Mesenteric fat pad (tissue), 1 donor: ENCODE measurements at places on chromosomes 3 and 15. TPM values are rescaled to one million over a fixed set of nuclear protein-coding genes. Genes with fewer than 3 reads are reported as not detected.

DNA sequence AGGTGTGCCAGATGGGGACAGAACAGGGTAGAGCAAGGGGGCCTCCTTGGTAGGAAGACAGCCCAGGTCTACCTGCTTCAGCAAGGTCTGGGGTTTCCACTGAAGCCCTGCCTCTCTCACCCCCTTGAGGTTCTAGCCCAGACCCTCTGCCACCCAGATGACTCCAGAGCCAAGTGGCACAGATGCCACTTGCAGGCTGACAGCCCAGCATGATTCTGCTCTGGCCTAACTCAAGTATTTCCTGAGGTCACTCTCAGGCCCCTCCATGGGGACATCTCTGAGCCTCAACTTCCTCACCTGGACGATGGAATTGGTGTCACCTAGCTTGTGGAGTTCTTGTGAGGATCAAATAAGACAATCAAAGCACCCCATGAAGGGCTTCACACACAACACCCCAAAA, 23.9 kb downstream of the PLXNB1 start:
- DNase-seq, result no peak

DNA sequence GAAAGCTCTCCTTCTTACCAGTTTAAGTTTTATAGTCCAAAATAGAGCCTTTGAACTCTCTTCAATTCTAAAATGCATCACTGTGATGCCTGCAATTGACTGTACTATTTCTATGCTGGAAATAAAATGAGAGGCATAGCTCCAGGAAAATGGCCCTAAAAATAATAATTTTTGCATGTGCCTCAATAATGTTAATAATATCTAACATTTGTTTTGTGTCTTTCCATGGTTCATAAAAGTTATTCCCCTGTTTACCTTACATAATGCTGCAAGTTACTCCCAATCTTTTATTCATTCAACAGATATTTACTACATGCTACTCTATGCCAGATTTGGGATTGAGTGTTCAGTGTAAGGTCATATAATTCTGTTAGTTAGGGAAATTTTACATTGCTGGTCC, 574.0 kb downstream of the RBMS3 start:
- no peak for DNase-seq

- DNase-seq, result no peak
These were observed 99.9 kb upstream of the TJP1 start for GRCh38 chr15:29922191-29922590.

GRCh38 chr15:31082771-31083369, 18.7 kb downstream of the TRPM1 start:
- no peak for DNase-seq

DNA sequence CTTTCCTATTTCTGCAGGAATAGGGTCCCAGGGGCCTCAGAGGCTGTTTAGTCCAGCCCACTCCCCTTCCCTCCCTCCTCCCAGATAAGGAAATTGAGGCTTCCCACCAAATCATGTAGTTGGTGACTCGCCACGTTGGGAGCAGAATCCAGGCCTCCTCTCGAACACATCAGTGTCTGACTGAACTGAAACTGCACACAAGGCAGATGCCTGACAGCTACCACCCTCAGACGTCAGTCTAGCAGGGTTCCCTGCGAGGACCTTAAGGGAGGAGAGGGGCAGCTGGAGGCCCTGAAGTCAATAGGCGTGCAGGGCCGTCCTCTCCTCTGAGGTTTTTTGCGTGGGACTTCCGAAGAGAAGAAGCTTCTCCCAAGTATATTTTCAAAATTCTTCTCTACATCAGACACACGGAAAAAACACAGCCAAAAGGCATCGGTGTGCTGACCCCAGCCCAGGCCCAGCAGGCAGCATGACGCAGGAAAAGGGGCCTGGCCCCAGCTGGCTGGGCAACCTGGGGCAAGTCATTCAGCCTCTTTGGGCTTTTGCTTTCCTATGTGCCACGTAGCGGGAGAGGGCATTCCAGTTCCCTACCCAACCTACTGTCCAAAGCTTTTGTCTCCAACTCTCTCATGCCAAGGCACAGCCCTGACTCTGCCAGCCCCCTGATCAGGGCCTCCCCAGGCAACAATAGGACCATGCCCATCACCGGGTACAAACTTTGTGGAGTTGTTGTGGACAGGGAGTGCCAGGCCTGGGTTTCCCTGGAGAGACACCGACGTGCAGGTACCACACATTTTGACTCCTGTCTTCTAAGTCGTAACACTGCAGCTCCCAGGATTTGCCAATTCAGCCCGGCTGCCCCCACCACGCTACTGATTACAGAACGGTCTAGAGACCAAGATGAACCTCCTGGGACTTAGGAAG, 283.1 kb downstream of the XXYLT1 start:
- no peak for DNase-seq

- no peak for DNase-seq
These were observed 55.5 kb upstream of the AGTR1 start for GRCh38 chr3:148642214-148642613.

GRCh38 chr3:130509008-130509407, 8.0 kb upstream of the COL6A6 start:
- DNase-seq, result no peak

DNA sequence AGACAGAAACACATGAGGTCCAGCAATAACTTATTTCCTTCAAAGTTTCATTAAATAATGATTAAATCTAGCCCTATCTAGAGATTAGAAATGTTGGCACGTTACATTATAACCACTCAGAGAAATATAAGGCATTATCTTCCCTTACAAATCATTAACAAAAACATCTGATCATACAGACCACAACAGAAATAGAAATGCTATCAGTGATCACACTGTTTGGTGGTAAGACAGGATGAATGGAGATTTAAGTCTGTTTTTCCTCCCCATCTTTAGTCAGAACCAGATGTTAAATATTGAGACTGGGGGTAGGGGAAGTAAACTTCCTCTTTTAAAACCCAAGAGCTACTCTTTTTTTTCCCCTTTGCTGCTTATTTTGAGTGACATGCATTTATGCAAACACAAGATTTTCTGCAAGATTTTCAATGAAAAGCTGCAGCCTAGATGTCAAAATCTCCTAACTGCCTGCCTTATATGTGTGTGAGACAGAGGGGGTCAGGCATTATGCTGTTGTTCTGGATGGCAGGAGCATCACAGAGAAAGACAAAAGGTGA, 70.4 kb downstream of the CBLB start:
- DNase-seq, result no peak

- no peak for DNase-seq
These were observed 29.9 kb upstream of the MFSD1 start for GRCh38 chr3:158771982-158772381.

DNA sequence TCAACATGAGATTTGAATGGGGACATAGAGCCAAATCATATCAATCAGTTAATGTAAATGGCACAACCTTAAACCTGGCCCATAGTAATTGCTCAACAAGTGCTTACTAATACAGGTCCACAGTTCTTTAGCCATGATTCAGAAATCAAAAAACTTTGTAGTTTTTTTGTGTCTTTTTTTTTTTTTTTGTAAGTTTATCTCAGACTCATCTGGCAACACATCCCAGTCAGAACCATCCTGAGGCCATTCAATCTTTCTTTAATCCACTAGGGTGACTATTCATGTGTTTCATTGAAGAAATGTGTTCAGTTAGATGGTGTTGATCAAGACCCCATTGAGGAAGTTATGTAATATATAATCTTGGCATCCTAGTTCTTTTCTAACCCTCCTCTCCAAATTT, 65.4 kb downstream of the ABI3BP start:
- no peak for DNase-seq

GRCh38 chr15:85748176-85748575, 46.5 kb downstream of the KLHL25 start:
- no peak for DNase-seq

DNA sequence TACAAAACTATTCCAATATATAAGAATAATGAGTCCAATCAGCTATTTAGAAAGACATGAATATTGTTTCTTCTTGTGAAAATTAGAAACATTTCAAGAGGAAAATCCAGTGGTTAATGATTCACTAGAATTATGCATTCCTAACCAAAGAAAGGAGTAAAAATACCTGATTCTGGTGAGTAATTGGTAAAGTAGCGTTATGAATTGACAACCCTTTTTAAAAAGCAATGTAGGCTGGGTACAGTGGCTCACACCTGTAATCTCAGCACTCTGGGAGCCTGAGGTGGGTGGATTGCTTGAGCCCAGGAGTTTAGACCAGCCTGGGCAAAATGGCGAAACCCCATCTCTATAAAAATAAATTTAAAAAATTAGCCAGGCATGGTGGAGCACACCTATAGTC, 43.3 kb downstream of the TOPAZ1 start:
- no peak for DNase-seq

DNA sequence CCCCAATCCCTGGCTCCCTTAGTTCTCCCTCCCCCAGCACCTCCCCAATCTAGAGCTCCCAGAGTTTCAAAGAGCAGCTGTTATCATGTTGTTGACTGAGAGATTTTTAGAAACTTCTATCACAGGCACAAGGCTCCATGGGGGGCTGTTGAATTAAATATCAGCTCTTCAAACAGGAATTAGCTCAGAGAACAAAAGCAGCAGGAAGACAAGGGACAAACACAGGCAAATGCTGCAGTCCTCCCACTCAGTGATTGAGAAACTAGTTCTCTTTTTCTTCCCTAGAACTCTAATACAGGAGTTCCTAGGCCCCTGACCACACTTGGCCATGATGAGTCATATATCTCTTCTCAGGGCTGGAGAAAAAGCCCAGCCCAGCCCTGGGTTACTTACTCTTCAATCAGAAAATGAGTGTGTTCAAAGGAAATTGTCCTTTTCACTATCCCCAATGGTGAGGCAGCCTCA, 262.1 kb downstream of the IGSF11 start:
- no peak for DNase-seq

GRCh38 chr3:188537606-188538005, 383.6 kb downstream of the LPP start:
- no peak for DNase-seq

GRCh38 chr3:110767156-110767555, 304.5 kb upstream of the NECTIN3 start:
- no peak for DNase-seq

GRCh38 chr3:9395570-9396300, 1.7 kb upstream of the SETD5 start:
- DNase-seq, result no peak

DNA sequence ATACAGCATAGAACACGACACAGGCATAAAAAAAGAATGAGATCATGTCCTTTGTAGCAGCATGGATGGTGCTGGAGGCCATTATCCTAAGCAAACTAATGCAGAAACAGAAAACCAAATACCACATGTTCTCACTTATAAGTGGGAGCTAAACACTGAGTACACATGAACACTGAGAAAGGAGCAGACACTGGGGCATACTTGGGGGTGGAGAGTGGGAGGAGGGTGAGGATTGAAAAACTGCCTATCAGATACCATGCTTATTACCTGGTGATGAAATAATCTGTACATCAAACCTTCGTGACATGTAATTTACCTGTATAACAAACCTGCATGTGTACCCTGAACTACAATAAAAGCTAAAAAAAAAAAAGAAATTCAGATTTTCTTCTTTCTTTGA, 100.4 kb downstream of the PPM1L start:
- no peak for DNase-seq

DNA sequence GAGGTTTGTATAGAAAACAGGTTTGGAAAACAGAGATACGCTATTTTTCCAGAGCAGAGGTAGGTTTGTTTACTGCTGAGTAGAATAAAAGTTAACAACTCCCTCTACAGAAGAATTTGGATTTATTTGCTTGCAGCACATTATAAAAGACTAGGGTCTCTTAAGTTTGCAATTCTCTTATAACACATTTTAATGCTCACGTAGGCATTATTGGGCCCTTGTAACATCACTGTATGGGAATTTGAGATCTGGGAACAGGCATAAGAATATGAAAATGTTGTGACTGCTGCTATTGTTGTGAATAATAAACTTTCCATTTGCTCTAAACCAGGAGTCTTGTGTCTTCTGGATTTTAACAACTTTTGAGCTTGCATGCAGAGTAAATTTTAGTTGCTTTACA, 128.3 kb upstream of the CADM2 start:
- DNase-seq, result no peak

DNA sequence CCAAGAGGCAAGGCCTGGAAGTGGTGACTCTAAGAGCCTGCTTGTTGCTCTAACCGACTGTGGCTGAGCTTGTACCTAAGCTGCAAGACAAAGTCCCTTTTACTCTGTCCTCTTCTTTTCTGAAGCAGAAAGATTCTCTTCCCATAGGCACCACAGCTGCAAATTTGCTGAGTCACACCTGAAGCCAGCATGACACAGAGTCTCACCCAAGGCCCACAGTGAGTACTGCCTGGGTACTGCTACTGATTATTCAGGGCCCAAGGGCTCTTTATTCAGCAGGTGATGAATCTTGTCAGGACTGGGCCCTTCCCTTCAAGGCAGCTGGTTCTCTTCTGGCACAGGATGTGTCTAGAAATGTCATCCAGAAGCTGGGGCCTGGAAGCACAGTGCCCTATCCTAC, 18.9 kb upstream of the TIGIT start:
- no peak for DNase-seq

DNA sequence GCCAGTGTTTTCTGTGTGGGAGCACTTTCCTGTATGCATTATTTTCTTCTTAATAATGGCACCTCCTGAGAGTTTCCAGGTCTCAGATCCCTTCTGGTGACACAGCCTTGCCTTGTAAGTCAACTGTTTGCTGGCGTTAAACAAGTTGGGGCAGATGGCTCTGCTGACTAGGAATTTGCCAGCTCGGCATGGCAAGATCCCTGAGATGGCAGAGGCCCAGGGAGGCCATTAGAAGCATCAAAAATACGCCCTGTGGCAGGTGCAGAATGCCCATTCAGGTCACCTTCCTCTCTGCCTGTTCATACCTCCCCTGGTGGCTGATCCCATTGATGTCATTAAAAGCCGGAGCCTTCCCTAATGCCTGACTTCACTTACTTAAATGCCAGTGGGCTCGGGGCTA, 320.9 kb upstream of the CTDSPL start:
- no peak for DNase-seq

GRCh38 chr3:101998256-101998926, 149.1 kb downstream of the NFKBIZ start:
- DNase-seq, result no peak

GRCh38 chr3:171890398-171890797, 47.2 kb downstream of the TMEM212 start:
- no peak for DNase-seq

Gene ATP8B4
- 31.5 TPM for total RNA-seq

Gene CCR9
- not detected for total RNA-seq

Gene MAGEL2
- 0.32 TPM for total RNA-seq

Gene PCLAF
- total RNA-seq, result 0.35 TPM

Gene VEPH1
- total RNA-seq, result 2.8 TPM

Gene ABI3BP
- 37.1 TPM for total RNA-seq

Gene COLQ
- total RNA-seq, result 0.74 TPM

Gene MB21D2
- 3.3 TPM for total RNA-seq

Gene ENTPD3
- 1.1 TPM for total RNA-seq

Gene KLHL6
- total RNA-seq, result 5.7 TPM

Gene SRGAP3
- 2.7 TPM for total RNA-seq

Gene FOXB1
- not detected for total RNA-seq

Gene CNTN3
- 4.0 TPM for total RNA-seq
